Fibroblast of the conjunctiva (primary cell): ENCODE measurements at places on chromosomes 12 and 14.

- DNase-seq, result no peak
Measured at GRCh38 chr14:104550861-104551728, 28.5 kb upstream of the C14orf180 start.

GRCh38 chr12:8917751-8918150, 3.4 kb downstream of the PHC1 start:
- DNase-seq, result no peak

DNA sequence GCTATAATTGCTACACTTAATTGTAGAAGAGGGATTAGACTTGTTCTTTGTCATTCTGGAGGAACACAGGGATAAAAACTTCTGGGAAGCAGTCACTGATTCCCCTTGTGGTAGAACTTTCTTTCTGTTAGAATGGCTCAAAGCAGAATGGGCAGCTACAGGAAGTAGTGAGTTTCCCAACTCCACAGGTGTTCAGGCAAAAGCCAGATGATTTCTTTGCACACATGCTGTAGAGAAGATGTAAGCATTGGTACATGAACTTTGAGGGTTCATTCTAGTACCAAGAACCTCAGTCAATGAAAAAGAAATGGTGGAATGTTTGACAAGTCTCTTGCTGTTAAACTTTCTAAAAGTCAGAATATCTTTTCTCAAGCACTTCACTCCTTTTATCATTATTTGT, 4.3 kb downstream of the NDUFA9 start:
- no peak for DNase-seq

GRCh38 chr14:73180385-73180805, 44.1 kb downstream of the PSEN1 start:
- peak; percentile 32 for DNase-seq

- no peak for DNase-seq
Measured at GRCh38 chr12:56425193-56425592, 24.0 kb downstream of the TIMELESS start.

- no peak for DNase-seq
Measured at GRCh38 chr14:104224131-104224505, 85.7 kb downstream of the KIF26A start.

DNA sequence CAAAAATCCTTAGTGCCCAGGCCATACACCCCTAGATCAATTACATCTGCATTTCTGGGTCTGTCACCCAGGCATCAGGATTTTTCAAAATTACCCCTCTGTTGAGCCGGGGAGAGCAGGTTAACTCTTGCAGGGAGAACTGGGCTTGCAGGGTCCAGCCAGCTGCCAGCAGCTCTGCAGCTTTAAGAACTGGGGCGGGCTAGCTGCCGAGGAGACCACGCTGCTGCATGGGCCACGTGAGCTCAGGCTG, at the start of gene DGLUCY:
Gene DGLUCY, plus strand, starts transcription at position 245 of the 250 bp plus-strand sequence. CDS start 46,222 bp downstream, outside the sequence.
- peak; percentile 56 for DNase-seq

- no peak for DNase-seq
Measured at GRCh38 chr14:93787465-93788292, 606 bp downstream of the PRIMA1 start.

DNA sequence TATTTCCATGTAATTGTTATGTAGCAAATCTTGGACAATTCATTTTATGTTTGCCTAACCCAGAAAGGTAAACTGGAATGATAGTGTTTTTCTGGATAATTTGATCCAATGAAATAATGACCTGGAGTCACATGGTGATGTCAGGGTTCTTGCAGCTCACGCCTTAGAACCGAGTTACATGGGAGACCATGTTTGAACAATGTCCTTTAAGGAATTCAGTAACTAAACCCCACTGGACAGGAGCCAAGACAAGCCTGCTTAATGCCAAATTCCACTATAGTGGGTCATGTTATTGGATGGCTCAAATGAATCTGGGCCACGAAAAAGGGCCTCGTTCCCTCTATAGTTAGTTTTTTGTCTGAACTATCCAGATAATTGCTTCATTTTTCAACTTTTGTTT, 255.8 kb upstream of the HMGA2 start:
- peak; percentile 72 for DNase-seq

- no peak for DNase-seq
Measured at GRCh38 chr12:23775208-23775607, 174.3 kb downstream of the SOX5 start.

GRCh38 chr12:20211981-20212421, 156.3 kb upstream of the PDE3A start:
- DNase-seq, result no peak

DNA sequence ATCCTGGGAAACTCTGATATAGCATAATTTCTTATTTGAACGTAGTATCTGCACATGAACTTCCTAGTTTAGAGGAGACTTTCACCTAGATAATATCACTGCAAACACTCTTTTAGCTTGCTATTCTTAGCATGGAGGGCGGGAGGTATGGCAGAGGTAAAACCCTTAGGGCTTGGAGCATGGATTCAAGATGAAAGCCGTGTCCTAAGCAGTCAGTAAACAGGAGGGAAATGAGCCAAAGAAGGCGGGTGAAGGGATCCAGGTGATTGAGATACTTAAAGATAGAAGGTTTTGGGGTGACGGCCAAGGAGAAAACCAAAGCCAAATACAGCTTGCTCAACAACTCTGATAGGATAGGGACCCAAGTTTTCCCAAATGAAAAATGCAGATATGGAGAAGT, 107.1 kb upstream of the BCAT1 start:
- no peak for DNase-seq

DNA sequence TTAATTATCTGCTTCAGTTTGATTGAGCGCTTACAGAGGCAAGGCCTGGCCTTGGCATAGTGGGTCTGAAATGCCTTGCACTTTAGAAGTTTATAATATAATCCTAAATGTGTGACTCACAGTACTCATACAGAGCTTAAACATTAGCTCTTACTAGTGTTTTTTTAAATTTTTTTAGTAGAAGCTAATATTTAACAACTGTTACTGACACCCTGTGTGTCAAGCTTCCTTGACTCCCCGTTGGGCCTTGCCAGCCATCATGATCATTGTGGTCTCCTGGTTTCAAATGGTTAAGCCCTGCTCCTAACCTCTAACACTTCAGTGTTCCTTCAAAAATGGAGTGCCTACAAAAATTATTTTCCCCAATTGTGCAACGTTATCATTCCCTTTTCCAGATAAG, 126.9 kb downstream of the GALC start:
- DNase-seq, result no peak

GRCh38 chr12:30533558-30534265, 162.0 kb downstream of the IPO8 start:
- no peak for DNase-seq

DNA sequence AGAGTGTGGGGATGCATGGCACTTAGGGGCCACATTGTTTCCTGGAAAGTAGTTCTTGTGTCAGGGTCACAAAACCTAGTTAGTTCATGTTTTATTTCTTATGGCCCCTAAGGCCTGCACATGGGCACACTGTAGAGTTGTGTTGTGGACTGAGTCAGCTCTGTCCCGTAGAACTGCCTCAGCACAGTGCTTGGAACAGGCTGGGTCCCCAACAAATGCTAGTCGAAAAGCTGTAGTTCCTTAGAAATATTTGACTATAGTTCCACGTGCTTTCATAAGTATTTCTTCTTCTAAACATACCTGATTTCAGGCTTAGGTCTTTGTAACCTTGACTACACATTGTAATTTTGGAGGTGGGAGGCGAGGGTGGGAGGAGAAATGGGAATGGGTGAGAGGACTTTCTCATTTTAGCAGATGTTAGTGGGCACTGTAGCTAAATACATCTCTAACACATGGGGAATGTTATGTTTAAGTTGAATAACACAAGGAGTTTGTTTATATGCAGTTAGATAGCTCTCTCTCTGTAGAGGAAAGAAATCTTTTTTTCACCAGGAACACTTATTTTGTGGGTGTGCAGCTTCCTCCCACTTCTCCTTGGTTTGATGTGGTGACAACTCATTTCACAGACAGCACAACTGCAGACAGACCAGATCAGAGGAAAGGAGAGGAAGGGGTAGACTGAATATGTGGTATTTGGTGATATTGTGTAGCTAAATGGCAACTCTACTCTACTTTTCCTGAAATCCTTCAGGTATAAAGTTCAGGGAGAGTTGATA, 39.5 kb upstream of the DACT1 start:
- no peak for DNase-seq

DNA sequence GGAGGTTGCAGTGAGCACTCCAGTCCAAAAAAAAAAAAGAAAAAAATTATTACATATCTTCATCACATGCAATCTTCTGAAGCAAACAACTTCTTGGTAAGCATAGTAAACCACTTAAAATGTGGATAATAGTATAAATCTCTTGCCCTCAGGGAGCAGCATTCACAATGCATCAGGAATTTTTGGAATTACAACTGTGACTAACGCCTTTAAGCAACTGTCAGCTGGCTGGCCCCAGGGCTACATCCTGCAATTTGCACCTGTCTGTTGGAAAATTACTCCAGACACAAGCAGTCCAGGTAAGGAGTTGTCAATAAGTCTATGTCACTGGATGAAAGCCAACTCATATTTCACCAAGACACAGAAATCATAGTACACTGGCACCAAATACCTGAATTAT, 5.5 kb upstream of the SLC7A7 start:
- DNase-seq, result no peak

GRCh38 chr12:96493106-96493505, 3.7 kb downstream of the CFAP54 start:
- no peak for DNase-seq

- DNase-seq, result no peak
Measured at GRCh38 chr12:12357719-12358461, 1.0 kb downstream of the BORCS5 start.
